ENCODE measurements at places on chromosomes 5 and 9.

- DNase-seq, result no peak
Measured at GRCh38 chr9:105342147-105342505, 97.7 kb downstream of the SLC44A1 start.

GRCh38 chr9:86676396-86676795, 270.9 kb downstream of the GAS1 start:
- no peak for DNase-seq

DNA sequence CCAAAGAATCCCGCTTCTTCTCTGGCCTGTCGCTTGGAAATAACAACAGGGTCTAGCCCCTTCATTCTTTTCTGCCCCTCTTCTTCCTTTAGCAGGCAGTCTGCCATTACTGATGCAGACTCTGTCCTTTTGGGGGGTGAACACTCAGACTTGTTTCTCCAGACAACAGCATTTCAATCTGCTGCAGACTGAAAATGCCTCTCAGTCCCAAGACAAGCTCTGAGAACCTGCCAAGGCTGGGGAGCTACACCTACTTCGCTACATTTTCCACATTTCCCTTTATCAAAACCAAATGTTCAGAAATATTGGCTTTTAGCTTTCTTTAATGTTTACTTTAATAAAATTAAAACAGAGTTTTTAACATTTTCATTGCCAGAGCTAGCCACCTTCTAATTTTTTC, 152.4 kb downstream of the MPDZ start:
- no peak for DNase-seq

GRCh38 chr5:147538236-147538635, 28.4 kb upstream of the DPYSL3 start:
- no peak for DNase-seq

- DNase-seq, result no peak
Measured at GRCh38 chr5:528629-529511, 4.6 kb upstream of the SLC9A3 start.

- DNase-seq, result no peak
Measured at GRCh38 chr9:126081746-126082145, 244.9 kb upstream of the MVB12B start.

GRCh38 chr5:69275563-69275962, 40.9 kb downstream of the CDK7 start:
- no peak for DNase-seq

GRCh38 chr9:95978106-95978505, 102.6 kb downstream of the ERCC6L2 start:
- DNase-seq, result no peak

DNA sequence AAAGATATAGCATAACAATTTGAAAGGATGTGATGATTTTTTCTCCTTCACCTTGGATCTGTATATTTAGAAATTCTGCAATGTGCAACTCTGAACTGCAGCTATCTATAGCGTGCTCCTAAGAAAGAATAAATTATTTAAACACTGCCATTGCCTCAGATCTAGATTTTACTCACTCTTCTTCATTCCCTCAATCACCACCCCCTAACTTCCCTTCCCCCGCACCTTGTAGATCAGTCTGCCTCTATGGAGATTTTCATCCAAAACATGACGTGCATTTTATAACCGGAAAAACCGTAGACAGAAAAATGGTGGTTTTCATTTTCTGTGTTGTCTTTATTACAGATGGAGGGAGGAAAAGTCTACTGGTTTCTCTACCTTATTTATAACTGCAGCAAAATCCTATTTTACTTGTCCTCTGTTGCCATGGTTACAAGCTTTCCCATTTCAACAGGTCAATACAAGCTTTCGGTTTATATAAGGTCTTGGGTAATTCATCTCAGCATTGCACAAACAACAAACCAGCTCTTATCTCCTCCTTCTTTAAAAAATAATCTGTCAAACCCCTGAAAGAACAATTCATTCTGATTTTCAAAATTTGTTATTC, 480.0 kb downstream of the TAF11L14 start:
- no peak for DNase-seq
